Prostate gland (tissue), 2 donors: ENCODE measurements at places on chromosomes 13 and 19.

DNA sequence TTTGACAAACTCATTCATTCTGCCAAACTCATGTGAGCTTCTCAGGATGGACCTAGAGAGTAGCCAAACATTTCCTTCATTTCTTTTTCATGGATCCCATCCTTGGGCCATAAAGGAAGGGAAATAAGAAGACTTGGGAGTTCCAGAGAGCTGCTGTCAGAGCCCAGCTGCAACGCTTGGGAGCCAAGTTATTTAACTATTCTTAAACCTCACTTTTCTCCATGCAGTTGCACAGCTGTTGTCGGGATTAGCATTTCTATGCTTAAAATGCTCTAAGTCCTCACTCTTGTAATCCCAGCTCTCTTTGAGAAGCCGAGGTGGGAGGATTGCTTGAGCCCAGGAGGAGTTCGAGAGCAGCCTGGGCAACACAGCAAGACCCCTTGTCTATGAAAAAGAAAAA, 11.7 kb upstream of the CASP14 start:
- H3K4me3 ChIP-seq, result no peak overlapping the region
- no peaks in the 10 kb centered on the region for H3K36me3 ChIP-seq
- no peak for DNase-seq
- no peak overlapping the region for H3K27ac ChIP-seq
- no peaks in the 10 kb centered on the region for H3K27me3 ChIP-seq

DNA sequence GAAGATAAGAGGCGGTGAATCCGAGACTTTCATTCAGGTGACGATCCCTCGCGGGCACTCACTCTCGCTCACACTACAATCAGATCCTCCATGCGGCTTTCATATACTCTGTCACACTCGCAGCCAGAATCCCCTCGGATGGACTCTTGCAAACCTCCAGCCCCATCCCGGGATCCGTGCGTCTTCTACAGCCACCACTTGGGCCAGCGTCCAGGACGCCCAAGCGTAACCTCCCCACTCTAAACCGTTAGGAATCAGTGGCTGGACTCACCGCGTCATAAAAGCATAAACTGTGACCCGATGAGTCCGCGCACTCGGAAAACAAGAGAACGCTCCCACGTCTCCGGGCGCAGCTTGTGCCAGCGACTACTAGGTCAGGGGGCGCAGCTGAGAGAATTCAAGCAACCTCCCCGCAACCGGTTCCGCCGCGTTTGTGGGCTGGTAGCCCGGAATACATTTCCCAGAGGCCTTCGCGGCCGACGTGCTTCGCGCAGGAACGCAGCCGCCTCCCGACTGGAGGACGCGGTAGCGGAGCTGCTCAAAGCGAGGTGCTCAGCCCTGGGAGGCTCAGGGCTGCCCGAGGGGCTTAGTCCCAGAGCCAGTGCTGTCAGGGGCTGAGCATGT, 27.6 kb downstream of the ZNF607 start:
- no peaks in the 10 kb centered on the region for H3K36me3 ChIP-seq
- no peaks in the 10 kb centered on the region for H3K4me1 ChIP-seq
- H3K4me3 ChIP-seq, result peak overlapping the region; percentile 59
- H3K27me3 ChIP-seq, result no peaks in the 10 kb centered on the region
- peak; percentile 69 for DNase-seq

- no peaks in the 10 kb centered on the region for H3K4me1 ChIP-seq
- no peak for DNase-seq
- no peak overlapping the region for H3K4me3 ChIP-seq
- H3K36me3 ChIP-seq, result no peaks in the 10 kb centered on the region
These were observed 20.4 kb upstream of the FAM216B start for GRCh38 chr13:42760951-42761350.

- H3K4me1 ChIP-seq, result no peaks in the 10 kb centered on the region
- no peaks in the 10 kb centered on the region for H3K36me3 ChIP-seq
- no peak overlapping the region for H3K27ac ChIP-seq
- no peak overlapping the region for H3K4me3 ChIP-seq
- H3K27me3 ChIP-seq, result peaks cover 10% of the 10 kb centered on the region
These were observed 4.2 kb downstream of the GJA3 start for GRCh38 chr13:20156702-20157101.

GRCh38 chr19:29715701-29716581, 880 bp upstream of the C19orf12 start:
- H3K4me3 ChIP-seq, result peak overlapping the region; percentile 93
- H3K36me3 ChIP-seq, result no peaks in the 10 kb centered on the region
- H3K27me3 ChIP-seq, result no peaks in the 10 kb centered on the region
- no peak for DNase-seq
- peak overlapping the region; percentile 87 for H3K27ac ChIP-seq
- peaks cover 5% of the 10 kb centered on the region for H3K4me1 ChIP-seq

GRCh38 chr13:44573071-44573470, 3.1 kb downstream of the TSC22D1 start:
- DNase-seq, result no peak
- peak overlapping the region; percentile 90 for H3K4me3 ChIP-seq
- no peaks in the 10 kb centered on the region for H3K36me3 ChIP-seq
- H3K4me1 ChIP-seq, result peaks cover 5% of the 10 kb centered on the region
- peak overlapping the region; percentile 30 for H3K27ac ChIP-seq

GRCh38 chr19:46992699-46993535, 26.7 kb upstream of the NPAS1 start:
- no peaks in the 10 kb centered on the region for H3K27me3 ChIP-seq
- no peaks in the 10 kb centered on the region for H3K4me1 ChIP-seq
- H3K4me3 ChIP-seq, result no peak overlapping the region
- H3K27ac ChIP-seq, result no peak overlapping the region
- no peak for DNase-seq

- peaks cover 17% of the 10 kb centered on the region for H3K36me3 ChIP-seq
- no peak for DNase-seq
- no peaks in the 10 kb centered on the region for H3K27me3 ChIP-seq
- H3K27ac ChIP-seq, result peak overlapping the region; percentile 79
- no peak overlapping the region for H3K4me3 ChIP-seq
These were observed 22.6 kb downstream of the SMIM24 start for GRCh38 chr19:3457528-3458228.

- no peaks in the 10 kb centered on the region for H3K36me3 ChIP-seq
- H3K27me3 ChIP-seq, result no peaks in the 10 kb centered on the region
- peak; percentile 11 for DNase-seq
- H3K4me1 ChIP-seq, result no peaks in the 10 kb centered on the region
These were observed 218.9 kb upstream of the EDNRB start for GRCh38 chr13:78137404-78138142.

DNA sequence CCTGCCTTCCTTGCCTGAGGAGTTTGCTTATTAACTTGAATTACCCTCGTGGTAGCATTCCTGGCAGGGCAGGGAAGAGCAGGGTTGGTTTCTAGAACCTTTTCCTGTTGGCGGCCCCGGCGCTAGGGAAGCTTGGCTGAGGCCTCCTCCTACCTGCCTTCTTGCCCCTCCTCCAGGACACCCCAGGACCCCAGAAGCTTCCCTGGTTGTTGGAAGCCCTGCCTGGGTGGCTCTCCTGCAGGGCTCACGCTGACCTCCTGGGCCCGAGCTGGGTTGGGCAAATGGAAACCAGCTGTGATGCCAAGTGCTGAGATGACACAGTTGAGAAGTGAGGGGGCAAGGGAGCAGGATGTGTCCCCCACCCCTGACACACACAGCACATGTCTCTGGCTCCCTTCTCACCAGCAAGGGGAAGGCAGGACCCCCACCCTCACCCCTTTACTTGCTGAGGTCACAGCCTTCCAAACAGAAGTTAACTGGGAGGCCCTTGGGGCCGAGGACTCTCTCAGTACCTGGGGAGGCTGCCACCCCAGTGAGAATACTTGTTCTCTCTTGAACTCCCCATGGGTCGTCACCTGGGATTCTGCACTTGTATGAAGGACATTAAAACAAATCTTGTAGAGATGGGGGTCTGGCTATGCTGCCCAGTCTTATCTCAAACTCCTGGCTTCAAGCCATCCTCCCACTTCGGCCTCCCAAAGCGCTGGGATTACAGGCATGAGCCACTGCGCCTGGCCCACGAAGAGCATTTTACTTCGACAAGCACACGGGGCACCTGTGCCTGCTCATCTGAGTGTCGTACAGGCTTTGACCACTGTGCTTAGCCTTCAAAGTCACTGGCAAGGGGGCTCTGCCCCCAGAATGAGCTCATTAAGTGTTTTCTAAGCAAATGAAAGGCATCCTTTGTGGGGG, 10.5 kb downstream of the CEBPA start:
- H3K4me3 ChIP-seq, result no peak overlapping the region
- no peak for DNase-seq
- no peaks in the 10 kb centered on the region for H3K36me3 ChIP-seq
- H3K27ac ChIP-seq, result peak overlapping the region; percentile 77

DNA sequence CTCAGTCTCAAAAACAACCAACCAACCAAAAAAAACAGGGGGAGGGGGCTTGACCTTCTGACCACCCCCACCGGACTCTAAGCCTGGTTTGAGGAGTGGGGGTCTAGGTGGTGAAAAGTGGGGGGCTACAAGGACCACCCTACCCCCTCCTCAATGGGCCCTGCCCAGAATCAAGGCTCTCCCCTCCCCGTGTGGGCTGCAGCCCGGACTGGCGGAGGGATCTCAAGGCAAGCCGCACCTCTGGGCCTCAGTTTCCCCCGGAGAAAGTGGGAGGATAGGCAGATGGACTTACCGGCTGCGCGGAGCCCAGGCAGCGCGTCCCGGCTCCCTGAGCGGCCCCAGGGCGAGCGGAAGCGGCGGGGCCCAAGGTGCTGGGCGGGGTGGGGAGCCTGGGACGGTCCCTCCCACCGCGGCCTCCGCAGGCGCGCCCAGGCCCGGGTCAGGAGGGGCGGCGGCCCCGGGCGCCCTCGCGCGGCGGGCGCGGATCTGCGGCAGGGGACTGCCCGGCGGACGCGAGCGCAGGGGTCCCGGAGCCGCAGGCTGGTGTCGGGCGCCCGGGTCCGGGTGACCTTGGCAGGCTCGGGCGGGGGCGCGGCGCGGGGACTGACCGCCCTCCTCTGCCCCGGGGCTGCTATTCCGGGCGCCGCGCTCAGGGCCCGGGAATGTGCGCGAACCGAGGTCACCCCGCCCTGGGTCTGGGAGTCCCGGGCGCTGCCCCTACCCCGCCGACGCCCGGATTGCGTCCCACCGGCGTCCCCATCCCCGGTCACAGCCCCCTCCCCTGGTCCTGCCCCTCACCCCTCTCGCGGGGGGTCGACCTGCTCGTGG, at the start of gene ADAMTSL5:
Gene ADAMTSL5 (minus strand): TSS at position 349 of the 828 bp plus-strand sequence. CDS start 2,076 bp downstream, outside the sequence.
- H3K27me3 ChIP-seq, result peaks cover 3% of the 10 kb centered on the region
- H3K36me3 ChIP-seq, result no peaks in the 10 kb centered on the region
- no peaks in the 10 kb centered on the region for H3K4me1 ChIP-seq
- H3K27ac ChIP-seq, result no peak within 1 kb of the TSS

DNA sequence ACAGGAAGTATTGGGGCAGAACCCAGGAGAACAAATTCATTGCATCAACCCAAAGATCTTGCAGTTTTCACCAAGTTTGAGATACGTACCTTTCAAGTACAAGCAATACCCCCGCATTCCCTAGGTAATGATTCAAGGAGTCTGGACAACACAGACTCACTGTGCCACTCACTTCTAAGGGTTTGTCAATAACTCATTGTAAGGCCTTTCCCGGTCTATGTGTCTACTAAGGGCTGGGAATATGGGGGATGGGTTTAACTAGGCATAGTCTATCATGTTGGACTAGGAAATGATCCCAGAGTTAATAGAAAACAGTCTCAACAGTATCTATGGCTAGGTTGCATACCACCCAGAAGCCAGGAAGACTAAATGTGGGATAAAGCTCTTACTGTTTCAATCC, 8.3 kb upstream of the ITM2B start:
- H3K4me1 ChIP-seq, result peaks cover 11% of the 10 kb centered on the region
- no peak overlapping the region for H3K4me3 ChIP-seq
- H3K27ac ChIP-seq, result no peak overlapping the region
- H3K36me3 ChIP-seq, result no peaks in the 10 kb centered on the region
- H3K27me3 ChIP-seq, result no peaks in the 10 kb centered on the region

GRCh38 chr13:113292021-113292862, 4.8 kb upstream of the LAMP1 start:
- H3K4me1 ChIP-seq, result no peaks in the 10 kb centered on the region
- DNase-seq, result peak; percentile 48
- H3K36me3 ChIP-seq, result no peaks in the 10 kb centered on the region
- H3K27me3 ChIP-seq, result no peaks in the 10 kb centered on the region
- peak overlapping the region; percentile 47 for H3K27ac ChIP-seq

DNA sequence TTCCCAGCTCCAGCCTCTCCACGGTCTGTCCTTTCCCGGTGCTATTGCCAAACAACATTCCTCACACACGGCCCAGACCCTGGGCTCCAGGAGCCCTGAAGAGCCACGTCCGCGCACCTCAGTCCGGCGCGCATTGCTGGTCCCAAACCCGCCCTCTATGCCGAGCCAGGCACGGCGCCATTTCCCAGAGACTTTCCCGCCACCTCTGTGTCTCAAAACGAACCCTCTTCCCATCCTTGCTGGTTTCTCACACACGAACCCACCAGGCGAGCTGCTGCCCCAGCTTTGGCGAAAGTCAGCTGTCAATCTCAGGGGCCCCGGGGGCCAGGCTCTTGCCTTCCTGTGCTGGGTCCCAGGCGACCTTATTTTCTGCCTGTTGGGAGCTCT, 28.0 kb upstream of the F7 start:
- H3K36me3 ChIP-seq, result no peaks in the 10 kb centered on the region
- no peaks in the 10 kb centered on the region for H3K27me3 ChIP-seq
- no peak overlapping the region for H3K27ac ChIP-seq
- no peak for DNase-seq
- H3K4me3 ChIP-seq, result no peak overlapping the region

DNA sequence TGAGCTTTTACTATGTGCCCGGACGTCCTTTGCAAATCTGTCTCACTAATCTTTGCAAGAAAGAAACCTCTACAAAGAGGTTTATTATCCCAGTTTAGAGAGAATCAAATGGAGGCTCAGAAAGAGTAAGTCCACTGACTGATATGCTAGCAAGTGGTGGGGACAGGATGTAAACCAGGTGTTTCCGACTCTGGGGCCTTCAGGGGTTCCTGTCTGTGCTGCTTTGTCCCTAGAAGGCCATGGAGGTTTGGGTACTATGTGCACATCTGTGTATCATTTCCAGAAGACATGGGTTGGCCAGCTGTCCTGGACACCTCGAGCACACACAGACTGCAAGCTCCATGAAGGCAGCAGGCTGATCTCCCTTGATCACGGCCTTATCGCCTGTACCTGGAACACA, 1.2 kb upstream of the KPTN start:
- DNase-seq, result no peak
- H3K4me3 ChIP-seq, result no peak overlapping the region
- no peak overlapping the region for H3K27ac ChIP-seq
- no peaks in the 10 kb centered on the region for H3K27me3 ChIP-seq
- H3K36me3 ChIP-seq, result peaks cover 9% of the 10 kb centered on the region

- DNase-seq, result no peak
- no peaks in the 10 kb centered on the region for H3K4me1 ChIP-seq
- no peaks in the 10 kb centered on the region for H3K27me3 ChIP-seq
- H3K36me3 ChIP-seq, result no peaks in the 10 kb centered on the region
- no peak overlapping the region for H3K27ac ChIP-seq
- H3K4me3 ChIP-seq, result no peak overlapping the region
These were observed 30.8 kb downstream of the FAM124A start for GRCh38 chr13:51252954-51253532.

DNA sequence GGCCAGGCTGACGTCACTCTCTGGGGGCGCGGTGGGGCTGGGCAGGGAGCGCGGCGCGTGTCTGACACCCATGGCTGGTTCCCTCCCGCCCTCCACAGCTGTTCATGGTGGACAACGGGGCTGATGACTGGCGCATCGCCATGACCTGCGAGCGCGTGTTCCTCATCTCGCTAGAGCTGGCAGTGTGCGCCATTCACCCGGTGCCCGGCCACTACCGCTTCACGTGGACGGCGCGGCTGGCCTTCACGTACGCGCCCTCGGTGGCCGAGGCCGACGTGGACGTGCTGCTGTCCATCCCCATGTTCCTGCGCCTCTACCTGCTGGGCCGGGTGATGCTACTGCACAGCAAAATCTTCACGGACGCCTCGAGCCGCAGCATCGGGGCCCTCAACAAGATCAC, 14.7 kb downstream of the KCNN1 start:
- no peak overlapping the region for H3K27ac ChIP-seq
- H3K4me3 ChIP-seq, result no peak overlapping the region
- no peak for DNase-seq

GRCh38 chr19:18229474-18229873, 3.2 kb upstream of the PDE4C start:
- no peaks in the 10 kb centered on the region for H3K36me3 ChIP-seq
- no peak overlapping the region for H3K27ac ChIP-seq
